ENCODE measurements at places on chromosomes 2 and 18.

GRCh38 chr2:27980242-27980641 is 89.7 kb downstream of the BABAM2 start:
- no peak for DNase-seq

DNA sequence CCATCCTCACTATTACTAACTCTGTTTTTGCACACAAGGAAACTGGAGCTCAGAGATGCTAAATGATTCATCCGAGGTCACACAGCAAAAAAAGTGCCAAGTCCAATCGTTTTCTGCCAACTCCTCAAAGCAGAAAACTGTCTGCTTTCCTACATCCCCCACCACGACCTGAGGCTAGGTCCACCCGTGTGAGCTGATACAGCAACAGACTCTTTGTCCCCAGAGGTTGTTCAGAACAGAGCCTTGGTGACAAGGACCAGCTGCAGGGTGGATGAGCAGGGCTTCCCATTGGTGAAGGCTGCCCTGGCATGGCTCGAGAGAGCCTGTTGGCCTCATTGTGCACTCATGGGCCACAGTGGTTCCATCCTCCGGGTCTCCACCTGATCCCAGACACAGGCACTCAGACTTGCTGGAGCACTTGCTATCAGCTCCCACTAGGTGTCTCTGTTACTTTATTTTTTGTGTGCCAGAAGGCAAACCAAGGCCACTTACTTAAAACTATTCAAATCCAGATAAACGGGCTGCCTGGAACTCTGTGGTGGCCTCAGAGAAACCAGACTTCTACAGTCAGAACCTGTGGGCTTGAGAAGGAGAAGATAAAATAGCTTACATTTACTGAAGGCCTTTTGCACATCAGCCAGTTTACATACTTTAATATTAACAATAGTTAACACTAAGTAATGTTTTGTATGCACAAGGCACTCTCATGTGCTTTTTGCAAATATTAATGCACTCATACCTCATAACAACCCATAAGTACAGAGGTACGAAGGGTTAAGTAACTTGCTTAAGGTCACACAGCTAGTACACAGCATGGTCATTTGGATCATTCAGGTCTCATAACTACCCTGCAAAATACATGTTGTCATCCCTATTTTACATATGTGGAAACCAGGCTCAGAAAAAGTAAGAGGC is 62.9 kb upstream of the CTIF start:
- no peak for DNase-seq

DNA sequence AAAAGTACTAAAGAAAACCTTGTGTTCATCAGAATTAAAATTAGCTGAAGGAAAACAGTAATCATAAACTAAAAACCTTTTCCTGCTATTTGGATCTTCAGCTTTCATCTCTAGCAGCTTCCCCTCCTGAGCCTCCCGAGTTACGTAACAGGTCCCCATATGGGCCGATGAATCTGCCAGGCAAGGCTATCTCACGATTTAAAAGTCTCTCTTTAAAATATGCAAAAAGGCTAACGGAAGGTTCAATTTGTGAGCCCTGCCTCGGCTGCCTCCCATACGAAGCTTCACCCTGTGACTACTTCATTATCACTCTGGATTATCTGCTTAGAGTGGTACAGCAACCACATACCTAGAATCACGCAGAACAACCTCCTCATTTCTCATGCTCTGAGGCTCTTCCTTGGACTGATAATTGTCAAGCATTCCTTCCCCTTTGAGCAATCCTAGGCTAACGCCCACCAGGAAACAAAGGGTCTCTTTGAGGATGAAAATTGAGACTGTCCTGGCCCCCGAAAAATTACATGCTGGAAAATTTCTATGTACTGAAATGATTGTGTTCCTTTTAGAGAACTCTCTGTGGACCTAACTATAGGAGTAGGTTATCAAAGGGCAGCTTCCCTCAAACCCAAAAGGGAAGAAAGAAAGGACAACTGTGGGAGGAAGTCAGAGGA is 147.4 kb downstream of the ZEB2 start:
- DNase-seq = no peak

GRCh38 chr2:45649462-45649857 is 2.0 kb upstream of the PRKCE start:
- DNase-seq = no peak

DNA sequence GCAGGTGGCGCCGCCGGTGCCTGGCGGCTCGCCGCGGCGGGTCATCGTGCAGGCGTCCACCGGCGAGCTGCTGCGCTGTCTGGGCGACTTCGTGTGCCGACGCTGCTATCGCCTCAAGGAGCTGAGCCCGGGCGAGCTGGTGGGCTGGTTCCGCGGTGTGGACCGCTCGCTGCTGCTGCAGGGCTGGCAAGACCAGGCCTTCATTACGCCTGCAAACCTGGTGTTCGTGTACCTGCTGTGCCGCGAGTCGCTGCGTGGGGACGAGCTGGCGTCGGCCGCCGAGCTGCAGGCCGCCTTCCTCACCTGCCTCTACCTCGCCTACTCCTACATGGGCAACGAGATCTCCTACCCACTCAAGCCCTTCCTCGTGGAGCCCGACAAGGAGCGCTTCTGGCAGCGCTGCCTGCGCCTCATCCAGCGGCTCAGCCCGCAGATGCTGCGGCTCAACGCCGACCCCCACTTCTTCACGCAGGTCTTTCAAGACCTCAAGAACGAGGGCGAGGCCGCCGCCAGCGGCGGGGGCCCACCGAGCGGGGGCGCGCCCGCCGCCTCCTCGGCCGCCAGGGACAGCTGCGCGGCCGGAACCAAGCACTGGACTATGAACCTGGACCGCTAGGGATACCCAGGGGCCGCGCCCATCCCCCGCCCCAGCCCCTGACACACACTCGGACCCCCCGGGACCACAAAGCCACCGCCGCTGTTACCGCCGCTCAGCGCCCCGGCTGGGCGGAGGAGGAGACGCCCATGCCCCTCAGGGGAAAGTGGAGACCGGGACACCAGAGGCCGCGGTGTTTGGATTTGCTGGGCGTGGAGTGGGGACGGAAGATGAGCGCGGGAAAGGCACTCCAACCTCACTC is 1.1 kb downstream of the CDK5R2 start:
- DNase-seq = no peak

- DNase-seq = no peak
Measured at GRCh38 chr18:5630057-5630899, 86.5 kb upstream of the EPB41L3 start.

DNA sequence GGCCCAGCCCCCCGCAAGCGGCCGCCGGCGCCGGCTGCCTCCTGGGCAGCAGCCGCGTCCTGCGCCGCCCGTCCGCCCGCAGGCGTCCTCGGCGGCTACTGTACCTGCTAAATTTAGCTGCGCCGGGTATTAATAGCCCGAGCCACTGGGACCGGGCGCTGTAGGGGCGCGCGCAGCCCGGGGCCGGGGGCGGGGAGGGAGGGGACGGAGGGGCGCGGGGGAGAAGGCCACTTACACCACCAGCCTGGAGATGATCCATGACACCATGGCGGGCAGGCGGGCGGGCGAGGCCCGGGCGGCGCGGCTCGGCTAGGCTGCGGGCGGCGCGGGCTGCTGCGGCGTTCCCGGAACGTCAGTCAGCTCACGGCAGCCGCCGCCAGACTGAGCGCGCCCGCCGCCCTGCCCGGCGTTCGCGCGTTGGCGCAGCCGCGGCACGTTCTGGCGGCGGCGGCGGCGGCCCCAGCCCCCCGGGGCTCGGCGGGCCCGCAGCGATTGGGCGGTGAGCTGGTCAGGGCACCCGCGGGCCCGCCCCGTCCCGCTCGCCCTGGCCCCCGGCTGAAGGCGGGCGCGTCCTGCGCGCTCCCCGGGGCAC is at the start of gene REEP1:
Gene REEP1 (minus strand): TSS at position 383 of the 592 bp plus-strand sequence. CDS start 116 bp downstream, at position 267.
- no peak for DNase-seq

GRCh38 chr2:232645061-232645460 is 11.7 kb downstream of the EFHD1 start:
- DNase-seq = no peak

- DNase-seq = no peak
Measured at GRCh38 chr2:108267101-108267500, 21.6 kb upstream of the SULT1C2 start.

- no peak for DNase-seq
Measured at GRCh38 chr2:17975401-17975800, 96.9 kb downstream of the KCNS3 start.

- DNase-seq = no peak
Measured at GRCh38 chr2:119753041-119753929, 6.4 kb upstream of the PTPN4 start.

GRCh38 chr2:216763396-216763795 is 68.0 kb upstream of the IGFBP5 start:
- DNase-seq = no peak

GRCh38 chr2:235286622-235287374 is 207.0 kb upstream of the AGAP1 start:
- DNase-seq = no peak

DNA sequence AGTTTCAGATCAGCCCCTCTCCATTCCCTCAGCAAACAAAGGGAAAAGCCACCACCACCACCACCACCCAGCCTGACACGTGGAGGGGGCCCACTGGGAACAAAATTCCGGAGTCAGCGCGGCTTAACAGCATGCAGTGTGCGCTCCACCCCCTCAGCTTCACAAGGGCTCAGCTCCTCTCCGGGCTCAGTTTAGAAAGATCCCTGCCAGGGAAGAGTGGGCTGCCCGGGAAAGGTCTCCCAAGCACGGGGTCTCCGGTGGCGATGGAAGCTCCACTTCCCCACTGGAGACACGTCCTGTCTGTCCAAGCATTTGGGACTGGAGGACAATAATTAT is 55.7 kb downstream of the SNORC start:
- DNase-seq = no peak

GRCh38 chr2:69801745-69802290 is 27.6 kb upstream of the GMCL1 start:
- no peak for DNase-seq

GRCh38 chr18:79681484-79682387 is 2.1 kb downstream of the CTDP1 start:
- DNase-seq = peak; percentile 27

DNA sequence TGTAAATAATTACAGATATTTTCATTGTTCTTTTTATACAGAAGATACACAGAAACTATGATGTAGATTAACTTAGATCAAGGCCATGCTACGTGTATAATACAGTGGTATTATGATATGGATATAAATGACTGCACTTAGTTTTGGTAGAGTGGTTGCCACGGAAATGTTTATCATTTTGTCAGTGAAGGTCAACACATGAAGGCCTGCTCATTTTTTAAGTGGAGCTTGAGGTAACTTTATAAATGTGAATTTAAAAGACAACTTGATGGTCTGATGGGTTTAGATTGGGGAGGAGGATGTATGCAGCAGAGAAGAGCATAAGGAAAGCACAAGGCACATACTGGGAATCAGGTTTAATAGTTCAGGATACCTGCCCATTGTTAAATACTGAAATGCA is 14.4 kb upstream of the BBS5 start:
- DNase-seq = no peak

DNA sequence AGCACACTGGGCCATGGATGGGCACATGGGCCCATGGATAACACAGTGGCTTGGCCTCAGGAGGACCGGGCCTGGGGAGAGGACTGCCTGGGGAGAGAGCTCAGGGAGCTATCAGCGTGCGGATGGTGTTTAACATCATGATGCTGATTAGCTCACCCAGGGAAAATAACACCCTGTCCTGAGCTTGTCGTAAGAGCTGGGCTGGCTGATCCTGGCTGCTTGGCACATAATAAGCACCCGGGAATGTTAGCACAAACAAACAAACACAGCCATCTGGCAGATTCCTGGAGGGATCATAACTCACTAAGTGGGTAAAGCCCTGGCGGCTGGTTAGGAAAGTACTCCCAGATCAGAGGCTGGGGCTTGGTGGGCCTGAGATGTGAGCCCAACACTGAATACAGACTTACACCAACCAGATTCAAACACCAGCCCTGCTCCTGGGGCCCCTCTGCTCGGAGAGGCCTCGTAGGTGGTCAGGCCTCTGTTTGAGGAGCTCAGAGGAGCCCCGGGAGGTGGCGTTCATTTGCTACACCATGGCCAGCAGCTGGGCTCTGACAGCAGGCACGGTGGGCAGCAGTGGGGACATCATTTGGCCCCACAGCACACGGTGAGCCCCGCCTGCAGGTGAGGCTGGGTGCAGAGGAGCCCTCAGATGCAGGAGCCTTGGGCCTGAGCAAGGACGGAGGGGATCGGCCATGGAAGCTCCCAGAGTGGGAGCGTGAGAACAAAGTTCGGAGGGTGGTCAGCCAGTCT is 193.4 kb upstream of the HDAC4 start:
- DNase-seq = no peak
